ENCODE measurements at places on chromosomes 4 and X. TPM values are rescaled to one million over a fixed set of nuclear protein-coding genes. Genes with fewer than 3 reads are reported as not detected.
A peak's percentile ranks its signal among the peaks of the same experiment; 100 is the strongest.

Gene CTAG1A
- total RNA-seq: not detected

Gene NHS
- total RNA-seq: 2.6 TPM

DNA sequence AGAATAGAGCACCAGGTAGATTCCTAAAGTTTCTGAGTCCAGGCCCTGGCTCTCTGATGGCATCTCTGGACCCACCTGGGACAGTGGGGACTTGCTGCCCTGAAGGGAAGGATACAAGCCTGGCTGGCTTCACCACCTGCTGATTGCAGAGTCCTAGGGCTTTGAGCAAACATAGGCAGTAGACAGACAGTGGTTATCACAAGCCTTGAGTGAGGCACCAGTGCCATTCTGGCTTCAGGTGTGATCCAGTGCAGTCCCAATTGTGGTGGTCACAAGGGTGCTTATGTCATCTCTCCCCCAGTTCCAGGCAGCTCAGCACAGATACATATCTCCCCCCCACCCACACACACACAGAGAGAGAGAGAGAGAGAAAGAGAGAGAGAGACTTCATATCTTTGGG is 6.6 kb upstream of the PRRG3 start:
- DNase-seq: peak; percentile 17

DNA sequence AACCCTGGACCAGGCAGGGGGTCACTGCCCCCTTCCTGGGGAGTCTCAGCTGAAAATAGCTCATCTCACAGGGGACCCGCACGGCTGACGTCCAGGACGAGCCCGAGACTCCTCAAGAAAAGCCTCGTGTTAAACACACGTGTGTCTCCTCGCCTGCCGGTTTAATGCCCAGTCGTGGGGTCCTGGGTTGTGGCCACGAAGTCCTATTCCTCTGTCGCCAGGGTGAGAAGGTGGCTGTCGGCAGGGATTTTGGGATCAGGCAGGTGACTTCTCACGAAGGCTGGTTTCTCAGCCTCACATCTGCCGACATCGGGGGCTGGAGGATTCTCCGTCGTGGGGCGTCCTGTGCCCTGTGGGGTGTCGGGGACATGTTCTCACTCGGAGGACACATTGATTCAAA is 44.3 kb upstream of the PPP2R3B start:
- no peak for DNase-seq

Gene GRXCR1
- not detected for total RNA-seq

DNA sequence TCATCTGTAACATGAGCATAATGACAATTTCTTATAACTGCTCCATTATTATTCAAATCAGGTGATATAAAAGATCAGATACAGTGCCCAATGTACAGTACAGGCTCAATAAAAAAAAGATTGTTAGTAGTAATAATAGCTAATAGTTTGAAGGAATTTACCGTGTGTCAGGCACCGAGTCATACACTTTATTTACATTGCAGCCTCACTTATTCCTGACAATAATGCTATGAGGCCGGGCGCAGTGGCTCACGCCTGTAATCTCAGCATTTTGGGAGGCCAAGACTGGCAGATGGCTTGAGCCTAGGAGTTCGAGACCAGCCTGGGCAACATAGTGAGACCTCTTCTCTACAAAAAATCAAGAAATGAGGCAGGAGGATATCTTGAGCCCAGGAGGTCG is 10.1 kb upstream of the MAP7D3 start:
- DNase-seq: no peak

Gene NAT8L
- total RNA-seq: 1.1 TPM

DNA sequence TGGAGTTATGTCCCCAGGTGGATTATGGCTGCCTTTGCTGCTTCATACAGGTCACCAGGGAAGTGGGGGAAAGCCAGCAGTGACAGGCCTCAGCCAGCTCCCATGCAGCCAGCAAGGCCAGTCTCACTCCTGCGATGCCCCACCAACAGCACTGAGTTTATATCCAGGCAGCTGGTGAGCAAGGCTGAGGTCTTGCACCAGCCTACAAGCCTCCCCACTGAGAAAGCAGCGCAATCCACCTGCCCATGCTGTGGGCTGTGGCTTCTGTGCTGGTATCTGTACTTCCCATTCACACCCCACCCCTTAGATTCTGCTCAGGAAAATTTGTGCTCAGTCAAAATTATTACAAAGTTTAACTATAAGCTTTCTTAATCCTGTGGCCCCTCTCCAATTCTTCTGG is 153.5 kb downstream of the HHIP start:
- DNase-seq: no peak

- DNase-seq: no peak
These were observed 35.9 kb downstream of the NAP1L5 start for GRCh38 chr4:88661739-88662138.

DNA sequence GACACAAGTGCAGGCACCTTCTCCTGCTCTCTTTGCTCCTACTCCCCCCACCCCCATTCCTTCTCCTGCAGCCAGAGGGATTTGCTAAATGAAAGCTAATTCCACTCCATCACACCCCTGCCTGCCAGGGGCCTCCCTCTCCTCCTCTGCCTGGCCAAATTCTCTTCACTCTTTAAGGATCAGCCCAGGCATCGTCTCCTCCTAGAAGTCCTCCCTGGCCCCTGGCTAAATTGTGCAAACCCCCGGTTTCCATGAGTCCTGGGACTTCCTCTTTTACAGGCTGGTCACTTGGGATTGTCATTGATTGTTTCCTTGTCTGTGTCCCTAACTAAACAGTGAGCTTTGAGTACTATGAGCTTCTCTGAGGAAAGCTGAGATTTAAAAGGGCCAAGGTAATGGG is 8.7 kb upstream of the ABLIM2 start:
- DNase-seq: no peak

Gene GAGE1
- not detected for total RNA-seq

- DNase-seq: no peak
These were observed 319.5 kb downstream of the KCNIP4 start for GRCh38 chr4:21628916-21629610.

- DNase-seq: no peak
These were observed 15.3 kb downstream of the TENM3 start for GRCh38 chr4:182258441-182259000.

- DNase-seq: no peak
These were observed 29.3 kb upstream of the PTPN13 start for GRCh38 chr4:86564795-86565194.

Gene DUX4
- total RNA-seq: not detected

Gene MTMR8
- 0.73 TPM for total RNA-seq

Gene MMRN1
- 2.5 TPM for total RNA-seq

DNA sequence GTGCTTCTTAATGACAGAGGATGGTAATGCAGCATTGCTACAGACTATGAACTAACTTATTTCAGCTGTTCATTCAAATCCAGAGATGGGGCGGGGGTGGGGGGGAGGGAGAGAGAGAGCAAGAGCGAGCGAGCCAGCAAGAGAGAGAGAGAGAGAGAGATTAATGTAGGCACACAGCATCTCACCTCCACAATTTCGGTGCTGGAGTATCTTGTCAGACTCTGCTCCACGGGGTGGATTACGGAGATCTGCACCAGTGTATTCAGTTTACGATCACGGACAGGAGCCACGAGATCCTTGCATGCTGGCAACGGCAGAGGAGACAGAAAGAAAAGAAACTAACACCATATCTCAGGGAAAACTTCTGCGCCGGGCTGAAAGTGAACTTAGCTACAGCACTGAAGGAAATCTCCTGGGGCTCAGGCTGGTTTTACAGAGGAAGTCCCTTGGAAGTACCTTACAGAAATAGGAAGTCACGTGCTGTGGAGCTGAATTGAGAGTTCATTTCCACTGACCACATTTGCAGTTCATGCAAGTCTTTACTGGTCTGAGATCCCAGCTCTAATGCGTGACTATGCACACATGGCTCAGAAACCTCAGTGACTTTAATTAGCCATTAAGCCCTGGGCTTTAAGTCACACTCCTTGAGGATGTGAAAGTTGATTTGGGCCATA is 440.9 kb downstream of the INPP4B start:
- no peak for DNase-seq

- no peak for DNase-seq
These were observed 16.6 kb downstream of the SMPX start for GRCh38 chrX:21741364-21741763.

DNA sequence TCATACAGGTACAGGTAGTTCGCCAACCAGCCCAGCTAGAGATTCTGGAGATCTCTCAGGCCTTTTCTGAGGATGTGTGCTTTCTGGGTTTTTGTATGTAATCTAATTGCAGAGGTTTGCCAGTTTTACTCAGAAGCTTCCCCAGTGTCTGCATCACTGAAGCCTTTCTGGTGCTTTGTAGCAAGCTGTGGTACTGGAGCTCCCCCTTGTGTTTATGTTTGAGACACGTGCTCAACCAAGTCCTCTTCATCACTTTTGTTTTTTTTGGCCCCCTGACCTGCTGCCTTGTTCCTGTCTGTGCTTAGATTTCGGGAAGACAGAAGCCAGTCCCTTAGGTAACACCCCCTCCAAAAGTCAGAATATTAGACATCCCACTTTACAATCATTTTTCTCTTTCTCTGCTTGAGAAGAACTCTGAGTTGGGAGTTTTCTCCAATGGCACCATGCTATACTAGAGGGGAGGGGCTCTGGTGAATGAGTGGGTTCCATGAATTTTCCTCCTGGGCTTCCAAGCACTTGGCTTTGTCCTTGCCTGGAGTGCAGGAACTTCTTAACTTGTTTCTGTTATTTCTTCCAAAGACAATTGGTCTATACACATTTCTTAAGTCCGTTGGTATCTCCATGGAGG is 128.4 kb upstream of the TBC1D9 start:
- DNase-seq: no peak

Gene CCDC120
- total RNA-seq: 1.7 TPM

Data from cardiac septum (tissue), 1 donor.